ENCODE measurements at places on chromosomes 16 and 17. TPM values are rescaled to one million over a fixed set of nuclear protein-coding genes. Genes with fewer than 3 reads are reported as not detected.

DNA sequence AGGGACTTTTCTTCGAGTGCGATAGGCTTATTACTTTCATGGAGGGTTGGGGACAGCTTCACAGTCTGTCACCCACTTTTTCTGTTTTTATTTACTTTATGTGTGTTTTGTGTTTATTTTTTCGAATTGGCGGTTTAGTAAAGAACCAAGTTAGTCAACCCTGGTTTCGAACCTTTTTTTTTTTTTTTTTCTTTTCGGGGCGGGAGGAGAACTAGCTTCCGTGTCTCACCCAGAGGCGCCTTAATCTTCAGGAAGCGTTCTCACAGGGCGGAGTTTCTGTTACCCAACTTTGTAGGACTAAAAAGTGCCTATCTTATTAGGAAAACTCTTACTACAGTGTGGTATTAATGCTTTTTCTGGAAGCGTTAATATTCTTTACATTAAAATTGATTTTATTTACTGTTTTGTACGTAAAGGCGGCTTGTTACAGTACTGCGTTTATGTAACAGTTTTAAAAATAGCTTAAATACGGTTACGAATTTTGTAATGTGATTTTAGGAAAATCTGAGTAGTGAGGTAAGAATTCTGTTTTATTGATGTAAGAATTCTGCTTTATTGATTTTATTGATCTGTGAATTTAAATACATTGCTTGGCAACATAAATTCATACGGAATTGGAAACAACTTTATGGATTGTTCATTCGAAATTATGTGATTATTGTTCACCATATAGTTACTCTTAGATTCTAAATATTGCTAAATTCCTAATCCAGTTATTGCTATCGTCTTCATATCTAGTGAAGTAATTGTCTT, 885 bp downstream of the ZNF207 start:
- H3K36me3 ChIP-seq = peaks cover 19% of the 10 kb centered on the region
- peak overlapping the region; percentile 99 for H3K4me3 ChIP-seq
- no peak for DNase-seq
- H3K27ac ChIP-seq = peak overlapping the region; percentile 99
- H3K4me1 ChIP-seq = peaks cover 45% of the 10 kb centered on the region

- H3K4me3 ChIP-seq = peak overlapping the region; percentile 47
- peak overlapping the region; percentile 45 for H3K27ac ChIP-seq
- no peaks in the 10 kb centered on the region for H3K27me3 ChIP-seq
- peak; percentile 48 for DNase-seq
- peaks cover 18% of the 10 kb centered on the region for H3K4me1 ChIP-seq
These were observed 140.4 kb downstream of the RGS9 start for GRCh38 chr17:65277576-65277975.

DNA sequence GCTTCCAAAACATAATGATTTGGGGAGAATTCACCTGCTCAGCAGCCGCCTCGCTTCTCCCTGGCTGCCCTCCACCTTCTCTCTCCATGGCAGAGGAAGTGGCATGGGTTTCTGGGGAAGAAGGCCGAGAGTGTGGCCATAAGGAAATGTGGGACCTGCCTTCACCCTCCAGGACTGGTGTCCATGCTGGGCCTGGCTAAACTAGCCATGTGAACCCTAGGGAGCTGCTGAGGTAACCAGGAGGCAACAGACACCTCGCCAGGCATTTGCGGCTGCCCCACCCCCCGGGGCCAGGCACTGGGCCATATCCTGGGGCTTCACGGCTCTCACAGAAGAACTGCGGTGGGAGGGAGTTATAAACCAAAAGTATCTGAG, 9.9 kb upstream of the CMTM4 start:
- H3K27ac ChIP-seq = peak overlapping the region; percentile 50
- no peak for DNase-seq
- H3K4me3 ChIP-seq = no peak overlapping the region

DNA sequence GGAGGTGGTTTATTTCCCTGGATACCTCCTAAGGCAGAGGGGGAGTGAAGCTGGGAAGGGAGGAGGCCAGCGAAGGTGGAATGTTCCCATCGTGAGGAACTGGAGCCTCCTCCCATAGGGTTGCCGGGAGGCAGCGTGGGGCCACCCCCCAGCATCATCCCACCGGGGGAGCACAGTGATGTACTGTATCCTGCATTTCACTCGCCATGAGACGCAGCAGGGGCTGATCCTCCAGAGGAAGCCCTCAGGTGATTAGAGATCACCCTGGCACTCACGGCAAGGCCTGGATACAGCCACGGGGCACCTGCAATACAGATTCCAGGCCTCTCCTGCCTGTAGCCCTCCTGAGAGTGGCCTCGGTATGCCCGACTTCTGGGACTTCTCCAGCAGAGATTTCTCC, 25.5 kb upstream of the BEAN1 start:
- H3K27me3 ChIP-seq = peaks cover 18% of the 10 kb centered on the region
- no peaks in the 10 kb centered on the region for H3K36me3 ChIP-seq
- H3K4me1 ChIP-seq = peaks cover 8% of the 10 kb centered on the region
- H3K27ac ChIP-seq = no peak overlapping the region
- peak; percentile 69 for DNase-seq

GRCh38 chr17:78986048-78986648, 6.4 kb upstream of the LGALS3BP start:
- H3K4me1 ChIP-seq = peaks cover 16% of the 10 kb centered on the region
- DNase-seq = no peak
- H3K4me3 ChIP-seq = peak overlapping the region; percentile 53
- H3K27ac ChIP-seq = peak overlapping the region; percentile 86
- no peaks in the 10 kb centered on the region for H3K27me3 ChIP-seq
- H3K36me3 ChIP-seq = peaks cover 4% of the 10 kb centered on the region

The OR1A1 gene
- total RNA-seq = not detected

The C1QTNF8 gene
- total RNA-seq = not detected

The COQ7 gene
- 27.1 TPM for total RNA-seq

The TMED6 gene
- 0.94 TPM for total RNA-seq
